A172 (cell line): ENCODE measurements at places on chromosomes 16 and 17. TPM values are rescaled to one million over a fixed set of nuclear protein-coding genes. Genes with fewer than 3 reads are reported as not detected.
A peak's percentile ranks its signal among the peaks of the same experiment; 100 is the strongest.

SMPD3 gene
- 0.12 and 0.65 TPM in 2 replicates for total RNA-seq

MRPS23 gene
- total RNA-seq, result 67.2 and 83.7 TPM in 2 replicates

ALOX12 gene
- not detected in 2 replicates for total RNA-seq

ADAMTS18 gene
- total RNA-seq, result not detected in 2 replicates

C17orf78 gene
- not detected in 2 replicates for total RNA-seq

DHRS7C gene
- total RNA-seq, result not detected in 2 replicates

KCNH4 gene
- total RNA-seq, result 0.02 TPM in 1 of 2 replicates, not detected in the other

TP53TG3C gene
- not detected in 2 replicates for total RNA-seq

SRSF1 gene
- total RNA-seq, result 501 and 612 TPM in 2 replicates

SLC35G6 gene
- not detected in 2 replicates for total RNA-seq

CDH5 gene
- 0.29 TPM in 1 of 2 replicates, not detected in the other for total RNA-seq

PSMC3IP gene
- total RNA-seq, result 21.4 and 29.9 TPM in 2 replicates

LRRC37A2 gene
- 1.9 and 3.4 TPM in 2 replicates for total RNA-seq

- no peak for DNase-seq
These were observed 71.5 kb downstream of the WWP2 start for GRCh38 chr16:69833357-69834282.

DNA sequence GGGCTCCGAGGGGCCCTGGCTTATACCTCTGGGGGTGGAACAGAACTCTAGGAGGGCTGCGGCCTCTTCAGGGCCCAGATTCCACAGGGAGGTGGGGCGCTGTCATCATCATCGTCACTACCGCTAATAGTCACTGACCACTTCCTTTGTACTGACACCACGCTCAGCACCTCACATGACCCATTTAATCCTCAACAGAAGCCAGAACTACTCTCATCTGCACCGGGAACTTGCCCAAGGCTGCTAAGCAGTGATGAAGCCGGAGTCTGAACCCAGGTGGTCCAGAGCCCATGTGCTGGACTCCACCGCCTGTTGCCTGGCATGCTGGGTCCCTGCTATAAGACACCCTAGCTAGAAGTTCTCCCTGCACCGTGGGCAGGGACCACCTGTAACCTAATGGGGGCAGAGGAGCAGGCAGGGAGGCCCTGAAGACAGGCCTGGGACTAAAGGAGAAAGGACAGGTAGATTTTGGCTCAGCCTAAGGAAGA is 12.0 kb downstream of the UNC13D start:
- DNase-seq, result peak; percentile 98

- DNase-seq, result no peak
These were observed 435.5 kb downstream of the CA10 start for GRCh38 chr17:51722994-51723393.

DNA sequence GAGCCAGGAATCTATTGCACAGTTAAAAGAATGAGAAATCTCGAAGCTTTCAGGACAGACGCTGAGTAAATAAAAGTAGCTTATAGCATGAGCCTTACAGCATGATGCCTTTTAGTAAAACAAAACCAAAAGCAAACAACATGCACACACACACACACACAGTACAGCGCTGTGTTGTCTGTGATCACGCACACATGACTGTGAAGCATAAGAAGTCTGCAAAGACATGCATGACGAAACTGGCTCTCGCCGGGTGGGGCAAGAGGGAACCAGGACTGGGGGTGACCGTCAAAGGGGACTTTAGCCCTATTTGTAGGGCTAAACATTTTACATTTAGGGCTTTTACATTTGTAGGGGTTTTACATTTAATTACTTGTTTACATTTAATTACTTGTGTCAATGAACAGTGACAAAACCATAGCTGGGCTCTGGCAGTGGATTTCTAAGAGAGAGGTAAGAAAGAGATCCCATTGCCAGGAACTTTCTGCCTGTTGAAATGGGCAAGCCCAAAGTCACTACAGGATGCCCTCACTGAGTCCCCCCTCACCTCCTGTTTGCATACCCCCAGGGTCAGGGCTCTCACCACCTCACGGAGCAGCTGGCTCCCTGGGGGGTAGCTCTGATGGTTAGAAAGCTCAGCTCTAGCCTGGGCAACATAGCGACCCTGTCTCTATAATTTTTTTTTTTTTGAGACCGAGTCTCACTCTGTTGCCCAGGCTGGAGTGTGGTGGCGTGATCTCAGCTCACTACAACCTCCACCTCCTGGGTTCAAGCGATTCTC is 2.0 kb upstream of the TNFRSF13B start:
- no peak for DNase-seq

GRCh38 chr17:17999364-18000029 is 26.8 kb downstream of the DRC3 start:
- no peak for DNase-seq

- DNase-seq, result no peak
These were observed 31.7 kb downstream of the DRC3 start for GRCh38 chr17:18004345-18004744.

- no peak for DNase-seq
These were observed 67.4 kb downstream of the PRKCA start for GRCh38 chr17:66369830-66370229.

- no peak for DNase-seq
These were observed 3.1 kb downstream of the SLC43A2 start for GRCh38 chr17:1625581-1625980.

DNA sequence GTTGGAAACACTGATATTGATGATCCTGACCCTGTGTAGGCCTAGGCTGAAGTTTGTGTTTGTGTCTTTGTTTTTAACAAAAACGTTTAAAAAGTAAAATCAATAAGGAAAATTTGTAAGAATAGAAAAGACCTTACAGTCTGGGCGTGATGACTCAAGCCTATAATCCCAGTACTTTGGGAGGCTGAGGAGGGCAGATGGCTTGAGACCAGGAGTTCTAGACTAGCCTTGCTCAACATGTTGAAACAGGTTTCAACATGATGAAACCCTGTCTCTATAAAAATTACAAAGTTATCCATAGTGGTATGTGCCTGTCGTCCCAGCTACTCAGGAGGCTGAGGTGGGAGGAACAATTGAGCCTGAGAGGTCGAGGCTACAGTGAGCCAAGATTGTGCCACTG is 18.3 kb upstream of the TOM1L1 start:
- DNase-seq, result no peak

- no peak for DNase-seq
These were observed 2.3 kb upstream of the PAFAH1B1 start for GRCh38 chr17:2591040-2591640.

DNA sequence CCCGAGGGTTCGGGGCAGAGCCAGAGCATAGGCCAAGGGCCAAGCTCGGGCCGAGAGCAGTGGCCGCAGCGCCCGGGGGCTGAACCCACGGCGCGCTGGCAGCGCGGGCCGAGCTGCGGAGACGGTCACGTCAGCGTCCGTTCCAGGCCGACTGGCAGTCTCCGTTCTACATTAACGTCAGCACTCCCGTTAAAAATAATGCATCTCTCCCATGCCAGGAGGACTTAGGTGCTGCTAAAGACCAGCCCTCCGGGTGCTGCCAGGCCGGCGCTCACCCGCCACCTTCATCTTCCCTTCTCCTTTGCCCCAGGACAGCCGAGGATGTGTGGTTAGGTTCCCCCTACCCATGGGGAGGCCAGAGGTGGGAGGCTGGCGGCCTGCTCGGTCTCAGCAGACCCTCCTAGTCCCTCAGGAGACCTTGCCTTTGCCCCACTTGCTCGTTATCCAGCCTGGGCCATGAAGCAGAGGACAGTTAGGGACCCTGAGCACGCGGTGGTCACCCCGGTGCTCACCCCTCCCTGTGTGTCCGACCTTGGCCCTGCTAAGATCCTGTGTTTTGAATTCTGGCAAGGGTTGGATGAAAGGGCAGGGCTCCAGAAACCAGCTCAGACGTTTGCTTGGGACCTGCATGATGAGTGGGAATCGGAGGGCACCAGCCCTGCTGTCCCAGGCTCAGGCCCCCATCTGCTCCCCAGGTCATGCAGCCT is 572 bp downstream of the MPG start:
- DNase-seq, result no peak

DNA sequence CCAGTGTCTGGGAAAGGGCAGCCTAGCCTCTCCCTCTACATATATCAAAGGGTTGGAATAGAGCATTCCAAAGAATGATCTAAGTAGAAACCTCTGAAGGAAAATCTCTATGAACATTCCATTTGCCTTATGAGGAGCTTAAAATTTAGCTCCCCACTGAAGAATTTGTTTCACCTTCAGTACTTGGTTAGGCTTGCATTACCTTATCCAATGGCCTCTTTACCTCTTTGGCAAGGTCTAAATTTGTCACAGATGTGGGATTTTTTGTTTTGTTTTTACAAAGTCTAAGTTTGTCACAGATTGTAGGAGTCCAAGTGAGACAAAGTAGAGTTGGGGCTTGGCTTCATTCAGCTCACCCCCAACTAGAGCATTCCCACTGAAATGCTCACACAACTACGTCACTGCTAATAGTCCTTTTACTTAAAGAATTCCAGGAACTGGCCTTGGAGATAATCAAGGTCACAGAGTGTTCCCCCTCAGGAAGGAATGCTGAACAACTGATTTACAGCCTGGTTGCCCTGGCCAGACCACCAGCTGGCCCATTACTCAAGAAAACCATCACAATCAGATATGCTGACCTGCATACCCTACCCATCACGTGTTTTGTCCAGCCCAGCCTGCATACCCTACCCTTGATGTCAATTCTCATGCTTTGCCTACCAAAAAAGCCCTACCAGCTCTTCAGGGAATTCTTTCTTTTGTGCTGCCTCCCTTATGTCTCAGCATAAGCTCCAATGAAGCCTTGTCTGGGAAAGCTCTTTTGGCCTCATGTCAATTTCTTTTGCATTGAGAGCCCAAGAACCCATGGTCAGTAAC is 26.5 kb upstream of the PPM1D start:
- peak; percentile 91 for DNase-seq

GRCh38 chr17:50721194-50722010 is 2.0 kb downstream of the LUC7L3 start:
- no peak for DNase-seq

GRCh38 chr16:74999609-75000480 is 1.0 kb downstream of the ZNRF1 start:
- no peak for DNase-seq

GRCh38 chr16:49009204-49009603 is 272.4 kb downstream of the CBLN1 start:
- DNase-seq, result no peak

GRCh38 chr16:27776556-27777225 is 226.7 kb downstream of the KATNIP start:
- no peak for DNase-seq

DNA sequence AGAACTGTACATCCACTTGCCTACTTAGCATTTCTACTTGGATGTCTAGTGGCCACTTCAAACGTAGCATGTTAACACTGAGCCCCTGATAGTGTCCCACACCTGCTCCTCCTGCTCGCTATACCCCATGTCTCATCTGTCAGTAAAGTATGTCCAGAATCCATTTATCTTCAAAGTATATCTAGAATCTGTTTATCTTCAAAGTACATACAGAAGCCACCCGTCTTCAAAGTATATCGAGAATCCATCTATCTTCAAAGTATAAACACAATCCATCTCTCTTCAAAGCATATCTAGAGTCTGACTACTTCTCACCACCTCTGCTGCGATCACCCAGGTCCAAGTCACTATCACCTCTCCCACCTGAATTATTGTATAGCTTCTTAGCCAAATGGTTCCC is 43.8 kb downstream of the MYO1D start:
- no peak for DNase-seq

DNA sequence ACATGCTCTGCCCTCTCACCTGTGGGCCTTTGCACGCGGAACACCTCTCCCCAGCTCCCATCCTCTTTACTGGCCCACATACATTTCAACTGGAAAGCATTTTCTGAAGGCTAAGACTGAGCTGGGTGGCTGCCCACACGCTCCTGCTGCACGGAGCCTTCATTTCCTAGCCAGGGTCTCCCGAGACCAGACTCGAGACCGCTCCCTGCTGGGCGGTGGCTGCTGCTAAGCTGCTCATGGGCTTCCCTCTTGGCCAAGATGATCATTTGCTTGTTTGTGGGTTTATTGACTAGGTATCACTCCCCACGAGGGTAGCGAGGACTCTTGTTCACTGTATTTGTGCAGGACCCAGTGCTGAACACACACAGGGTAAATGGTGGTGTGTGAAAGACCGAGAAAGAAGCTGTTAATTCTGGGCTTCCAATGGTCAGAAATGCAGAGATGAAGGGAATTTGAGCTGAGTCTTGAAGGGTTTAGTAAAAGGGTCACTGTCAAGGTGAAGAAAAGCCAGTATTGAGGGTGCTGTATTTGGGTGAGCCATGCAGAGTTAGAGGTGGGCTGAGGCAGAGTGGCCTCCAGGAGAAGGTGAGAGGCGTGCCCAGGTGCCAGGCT is 907 bp downstream of the TRAPPC2L start:
- peak; percentile 48 for DNase-seq

DNA sequence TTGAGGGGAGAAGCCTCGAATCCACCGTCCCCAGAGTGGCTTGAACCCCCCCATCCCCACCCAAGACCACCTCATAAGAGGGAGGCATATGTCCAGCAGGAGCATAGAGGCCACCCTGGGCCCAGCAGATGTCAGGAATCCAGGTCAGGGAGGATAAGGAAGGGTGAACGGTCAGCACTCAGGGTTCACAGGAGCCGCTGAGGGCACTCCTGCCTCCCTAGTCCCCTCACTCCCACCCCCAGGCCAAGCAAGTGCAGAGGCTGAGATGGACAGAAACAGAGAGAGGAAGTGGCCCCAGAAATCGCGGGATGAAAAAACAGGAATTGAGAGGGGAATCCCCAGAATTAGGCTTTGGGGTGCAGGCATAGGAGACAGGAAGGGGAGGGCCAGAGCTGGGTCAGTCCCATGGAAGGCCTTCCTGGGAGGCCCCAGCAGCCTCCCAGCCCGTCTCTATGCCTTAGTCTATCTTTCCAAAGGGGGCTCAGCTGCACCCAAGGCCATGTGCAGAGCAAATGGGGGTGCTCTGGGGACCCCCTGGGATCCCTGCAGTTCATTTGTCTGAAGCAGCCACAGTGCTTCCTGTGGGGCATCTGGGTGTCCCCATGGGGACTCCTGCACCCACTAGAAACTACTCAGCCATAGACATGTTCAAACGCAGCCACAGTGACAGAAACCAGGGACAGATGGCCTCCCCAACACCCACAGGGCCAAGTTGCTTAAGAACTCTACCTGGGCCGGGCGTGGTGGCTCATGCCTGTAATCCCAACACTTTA is 1.7 kb downstream of the CMTM3 start:
- DNase-seq, result peak; percentile 49

- no peak for DNase-seq
These were observed 1179.5 kb upstream of the GOT2 start for GRCh38 chr16:59913666-59914065.

DNA sequence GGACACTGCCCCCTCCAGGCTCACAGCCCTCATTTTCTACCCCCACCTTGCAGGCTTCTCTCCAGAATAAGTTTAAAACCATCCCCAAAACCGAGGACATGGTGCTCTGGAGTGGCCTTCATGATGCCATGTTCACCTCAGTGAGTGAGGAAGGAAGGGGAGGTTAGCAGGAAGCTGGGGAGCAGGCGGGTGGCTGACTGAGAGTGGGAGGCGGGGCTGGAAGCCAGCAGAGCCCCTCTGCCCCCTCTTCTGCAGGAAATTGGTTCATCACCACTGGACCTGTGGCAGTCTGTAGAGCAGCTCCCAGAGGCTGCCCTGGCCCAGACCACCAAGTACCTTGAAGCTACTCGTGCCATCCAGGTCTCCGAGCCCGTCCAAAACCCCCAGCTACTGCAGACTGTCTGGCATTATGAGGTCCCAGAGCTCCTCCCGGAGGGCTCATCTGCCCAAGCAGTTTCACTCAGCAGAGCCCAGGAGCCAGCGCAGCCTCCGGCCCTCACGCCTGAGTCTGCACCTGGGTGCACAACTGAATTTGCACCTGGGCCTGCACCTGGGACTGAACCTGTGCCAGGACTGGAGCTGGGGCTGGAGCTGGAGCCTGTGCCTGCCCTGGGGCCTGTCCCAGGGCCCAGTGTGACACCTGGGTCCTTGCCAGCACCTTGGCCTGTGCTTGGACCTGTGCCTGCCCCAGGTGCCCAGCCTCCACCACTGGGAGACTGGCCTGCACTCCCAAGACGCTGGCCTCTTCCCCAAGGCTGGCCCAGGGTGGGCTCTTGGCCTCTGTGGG is 19.0 kb downstream of the C16orf96 start:
- no peak for DNase-seq
